NCI-H1436 treated with DMSO at 0.1 percent for 48 hours (cell line): ENCODE measurements at places on chromosomes 5 and 9.

GRCh38 chr5:151221574-151221973 lies 2.3 kb downstream of the CCDC69 start:
- no peak for DNase-seq

DNA sequence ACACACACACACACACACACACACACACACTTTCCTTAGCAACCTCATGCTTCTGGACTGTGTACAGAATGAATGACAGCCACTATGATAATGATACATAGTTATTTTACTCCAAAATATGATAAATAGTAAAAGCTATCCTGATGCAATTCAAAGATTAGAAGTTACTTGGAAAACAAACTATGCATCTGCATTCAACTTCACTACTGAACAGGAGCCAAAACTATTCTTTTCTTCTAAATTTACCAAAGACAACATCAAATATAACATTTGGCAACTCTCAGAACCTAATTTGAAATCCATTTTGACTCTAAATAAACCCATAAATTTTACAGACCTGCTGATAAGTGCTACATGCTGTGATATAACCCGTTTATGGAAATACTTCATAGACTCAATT lies 33.3 kb downstream of the GLIS3 start:
- no peak for DNase-seq

- no peak for DNase-seq
Observed at GRCh38 chr5:5795074-5795771, 372.7 kb downstream of the ICE1 start.

- no peak for DNase-seq
Observed at GRCh38 chr9:32348106-32348695, 36.2 kb upstream of the ACO1 start.

- no peak for DNase-seq
Observed at GRCh38 chr9:84850830-84851392, 181.4 kb downstream of the NTRK2 start.

- DNase-seq = no peak
Observed at GRCh38 chr5:80925931-80926330, 34.2 kb upstream of the RASGRF2 start.

DNA sequence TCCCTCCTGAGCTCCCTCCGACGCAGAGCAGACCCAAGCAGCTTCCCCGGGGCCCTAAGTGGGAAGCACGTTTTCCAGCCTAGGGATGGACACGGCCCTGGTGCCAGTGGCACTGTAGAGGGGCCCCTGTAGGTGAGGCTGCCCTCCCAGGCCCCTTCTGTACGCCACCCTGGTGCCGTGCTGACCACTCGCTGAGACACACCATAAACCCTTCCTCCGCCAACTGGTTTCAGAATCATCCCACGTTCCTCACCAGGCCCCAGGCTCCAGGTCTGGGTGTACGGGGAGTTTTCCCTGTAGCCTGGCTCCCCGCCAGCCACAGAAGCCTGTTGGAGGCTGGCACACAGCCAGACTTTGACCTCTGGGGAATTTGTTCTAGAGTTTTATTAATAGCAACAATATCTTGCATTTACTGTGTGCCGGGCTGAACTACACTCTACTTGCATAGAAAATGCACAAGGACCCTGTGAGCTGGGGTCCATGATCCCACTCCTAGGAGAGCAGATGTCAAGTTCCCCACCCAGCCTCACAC lies 18.2 kb upstream of the WDR38 start:
- peak; percentile 64 for DNase-seq

- DNase-seq = no peak
Observed at GRCh38 chr9:116953271-116953670, 266.2 kb downstream of the TRIM32 start.

GRCh38 chr9:120773256-120773655 lies 20.0 kb downstream of the FBXW2 start:
- no peak for DNase-seq

GRCh38 chr9:87498046-87498810 lies 561 bp downstream of the DAPK1 start:
- DNase-seq = no peak

DNA sequence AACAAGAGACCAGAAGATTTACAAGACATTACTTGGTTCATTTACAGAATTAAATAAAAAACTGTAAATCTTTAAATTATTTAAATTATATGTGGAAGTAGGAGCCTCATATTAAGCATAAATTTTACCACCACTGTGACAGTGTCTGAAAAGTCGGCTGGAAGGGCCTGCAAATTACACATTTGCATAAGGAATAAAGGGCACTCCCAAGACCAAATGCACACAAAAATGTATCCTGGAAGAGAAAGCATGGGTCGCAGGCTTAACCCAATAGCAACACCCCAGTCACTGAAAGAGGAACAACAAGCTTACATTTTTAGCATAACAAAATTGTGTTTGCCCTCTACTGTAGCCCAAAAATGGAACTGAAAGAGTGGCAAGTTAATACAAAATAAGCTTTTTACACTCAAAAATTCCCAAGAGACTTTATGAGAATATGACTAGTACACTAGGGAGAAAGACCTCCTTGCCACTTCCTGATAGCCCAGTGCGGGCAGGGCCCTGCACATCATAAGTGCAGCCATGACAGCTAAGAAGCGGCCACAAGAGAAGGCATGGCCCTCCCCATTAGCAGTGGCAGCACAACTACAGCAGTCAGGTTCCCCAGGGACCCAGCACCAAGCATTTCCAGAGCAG lies 482.0 kb downstream of the DTWD2 start:
- DNase-seq = no peak
